ENCODE measurements at places on chromosomes 4 and X. TPM values are rescaled to one million over a fixed set of nuclear protein-coding genes. Genes with fewer than 3 reads are reported as not detected.

DNA sequence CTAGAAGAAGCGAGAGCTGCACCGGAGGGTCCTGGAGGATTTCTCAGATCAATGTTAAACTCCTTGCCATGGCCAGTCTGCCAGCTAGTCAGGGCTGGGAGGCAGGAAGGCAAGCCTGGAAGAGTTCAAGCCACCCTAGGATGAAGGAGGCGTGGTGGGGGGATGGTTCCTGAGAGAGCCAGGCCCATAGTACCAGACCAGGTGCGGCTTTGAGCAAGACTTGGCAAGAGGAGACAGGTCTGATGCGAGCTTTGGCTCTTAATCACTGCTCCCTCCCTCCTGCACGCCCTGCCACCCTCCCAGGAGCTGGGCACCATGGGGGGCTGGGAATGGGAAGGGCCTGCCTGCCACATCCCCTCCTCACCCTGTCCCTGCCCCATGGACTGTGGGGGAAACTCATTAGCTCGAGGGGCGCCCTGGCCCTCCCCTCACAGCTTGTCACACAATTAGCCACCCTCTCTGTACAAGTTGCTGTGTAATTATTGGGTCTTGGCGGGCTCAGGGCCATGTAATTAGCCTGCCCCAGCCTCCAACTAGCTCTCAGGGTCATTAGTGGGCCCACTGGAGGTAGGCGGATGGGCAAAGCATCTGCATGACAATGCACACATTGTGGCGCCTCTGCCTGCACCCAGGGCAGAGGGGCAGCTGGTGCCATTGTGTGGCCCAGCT, 50.3 kb downstream of the EFNB1 start:
- no peak overlapping the region for H3K27ac ChIP-seq
- no peaks in the 10 kb centered on the region for H3K36me3 ChIP-seq
- no peak for DNase-seq

DNA sequence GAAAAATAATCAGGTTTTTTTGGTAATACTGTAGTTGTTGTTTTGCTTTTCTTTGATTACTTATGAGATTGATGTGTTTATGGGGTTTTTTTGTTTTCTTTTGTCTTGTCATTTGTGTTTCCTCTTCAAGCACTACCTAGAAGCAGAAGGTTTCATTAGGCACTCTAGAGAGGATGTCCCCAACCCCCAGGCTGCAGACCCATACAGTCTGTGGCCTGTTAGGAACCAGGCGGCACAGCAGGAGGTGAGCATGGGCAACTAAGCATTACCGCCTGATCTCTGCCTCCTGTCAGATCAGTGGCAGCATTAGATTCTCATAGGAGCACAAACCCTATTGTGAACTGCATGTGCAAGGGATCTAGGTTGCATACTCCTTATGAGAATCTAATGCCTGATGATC, 22.9 kb upstream of the NOCT start:
- no peak overlapping the region for H3K4me3 ChIP-seq
- no peak for DNase-seq
- no peak overlapping the region for H3K27ac ChIP-seq
- H3K36me3 ChIP-seq, result no peaks in the 10 kb centered on the region

DNA sequence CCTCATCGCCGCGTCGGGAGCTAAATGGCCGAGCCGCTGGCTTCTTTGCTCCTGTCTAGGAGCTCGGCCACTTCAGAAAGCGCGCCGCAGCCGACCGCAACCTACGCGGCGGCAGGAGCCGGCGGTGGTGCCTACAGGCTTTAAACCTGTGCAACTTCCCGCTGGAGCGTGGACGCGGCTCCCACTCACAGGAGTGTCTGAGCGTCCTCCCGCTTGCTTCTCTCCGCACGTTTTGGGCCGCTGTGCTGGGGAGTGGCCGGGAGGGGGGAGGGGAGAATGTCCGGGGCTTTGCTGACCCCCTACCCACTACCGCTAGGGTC, 1.0 kb downstream of the NHSL2 start:
- peak overlapping the region; percentile 41 for H3K4me3 ChIP-seq
- H3K27me3 ChIP-seq, result no peaks in the 10 kb centered on the region
- peak overlapping the region; percentile 57 for H3K27ac ChIP-seq

- no peak overlapping the region for H3K27ac ChIP-seq
- H3K36me3 ChIP-seq, result no peaks in the 10 kb centered on the region
These were observed 77.1 kb downstream of the RBM47 start for GRCh38 chr4:40552536-40552935.

DNA sequence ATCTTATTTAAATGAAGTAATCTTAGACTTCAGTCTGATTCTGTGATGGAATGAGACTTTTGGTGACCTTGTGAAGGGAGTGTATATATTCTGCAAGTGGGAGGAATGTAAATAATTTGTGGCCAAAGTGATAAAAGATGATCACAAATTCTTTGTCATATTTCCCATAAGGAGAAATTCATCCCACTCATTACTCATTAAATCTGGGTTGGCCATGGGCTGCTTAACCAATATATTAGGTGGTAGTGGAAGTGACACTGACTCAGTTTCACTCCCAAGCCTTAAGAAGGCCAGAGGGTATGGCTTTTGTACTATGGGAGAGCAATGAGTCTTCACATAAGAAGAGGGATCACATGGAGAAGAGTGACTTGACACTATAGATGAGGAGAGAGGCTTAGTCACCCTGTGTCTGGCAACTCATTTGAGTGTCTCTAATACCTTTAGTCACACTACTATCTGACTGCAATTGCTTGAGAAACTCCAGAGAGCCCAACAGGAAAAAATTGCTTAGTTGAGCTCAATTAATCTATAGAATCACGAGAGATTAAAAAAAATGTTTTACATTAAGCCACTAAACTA, 408.2 kb upstream of the PITX2 start:
- DNase-seq, result no peak
- no peaks in the 10 kb centered on the region for H3K4me1 ChIP-seq
- no peaks in the 10 kb centered on the region for H3K36me3 ChIP-seq
- H3K4me3 ChIP-seq, result no peak overlapping the region
- no peak overlapping the region for H3K27ac ChIP-seq

GRCh38 chr4:147328189-147328588, 152.7 kb upstream of the EDNRA start:
- H3K27ac ChIP-seq, result no peak overlapping the region
- no peaks in the 10 kb centered on the region for H3K4me1 ChIP-seq
- H3K4me3 ChIP-seq, result no peak overlapping the region
- no peaks in the 10 kb centered on the region for H3K36me3 ChIP-seq

DNA sequence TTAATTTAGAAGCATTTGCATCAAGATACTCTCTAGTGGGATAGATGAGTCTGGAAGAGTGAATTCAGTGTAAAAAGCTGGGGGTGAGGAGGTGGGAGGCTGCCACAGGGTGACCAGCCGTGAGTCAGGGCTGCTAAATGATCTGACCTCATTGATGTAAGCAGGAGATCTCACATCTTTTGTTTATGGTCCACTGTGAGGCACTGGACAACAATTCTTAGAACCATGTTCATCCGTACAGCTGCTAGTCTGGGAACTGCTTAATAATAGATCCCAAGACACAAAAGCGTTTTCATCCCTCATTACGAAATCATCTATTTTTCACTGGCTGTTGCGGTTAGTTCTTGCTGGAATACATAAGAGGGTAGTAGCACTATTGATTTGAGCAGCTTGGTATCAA, 14.1 kb downstream of the KLF3 start:
- H3K27ac ChIP-seq, result peak overlapping the region; percentile 98
- H3K27me3 ChIP-seq, result no peaks in the 10 kb centered on the region
- H3K4me1 ChIP-seq, result peaks cover 86% of the 10 kb centered on the region
- peaks cover 12% of the 10 kb centered on the region for H3K36me3 ChIP-seq

DNA sequence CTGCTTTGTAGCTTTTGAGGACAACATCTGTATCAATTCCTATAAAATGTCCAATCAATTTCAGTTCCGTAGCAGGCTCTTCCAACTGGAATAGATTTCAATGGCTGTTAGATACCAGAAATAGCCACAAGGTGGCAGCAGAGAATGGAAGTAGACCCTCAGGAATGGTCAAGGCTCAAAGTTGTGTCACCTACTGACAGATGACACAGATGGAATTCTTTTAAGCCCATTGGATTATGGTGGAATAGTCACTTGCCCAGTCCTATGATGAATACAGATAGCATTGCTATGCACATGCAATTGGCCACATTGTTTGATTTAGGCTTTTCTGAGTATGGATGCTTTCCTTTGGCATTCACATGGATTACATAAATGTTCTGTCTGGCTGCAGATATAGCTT, 130.4 kb upstream of the RADX start:
- no peaks in the 10 kb centered on the region for H3K27me3 ChIP-seq
- no peak overlapping the region for H3K4me3 ChIP-seq
- H3K27ac ChIP-seq, result no peak overlapping the region
- DNase-seq, result no peak
- no peaks in the 10 kb centered on the region for H3K4me1 ChIP-seq

GRCh38 chr4:65046192-65047133, 623.8 kb downstream of the EPHA5 start:
- peaks cover 8% of the 10 kb centered on the region for H3K4me1 ChIP-seq
- no peak for DNase-seq
- no peaks in the 10 kb centered on the region for H3K36me3 ChIP-seq
- no peaks in the 10 kb centered on the region for H3K27me3 ChIP-seq

- no peak for DNase-seq
- no peaks in the 10 kb centered on the region for H3K4me1 ChIP-seq
- H3K27ac ChIP-seq, result no peak overlapping the region
- no peaks in the 10 kb centered on the region for H3K27me3 ChIP-seq
These were observed 161.1 kb downstream of the RBM46 start for GRCh38 chr4:154942176-154942575.

- no peaks in the 10 kb centered on the region for H3K27me3 ChIP-seq
- no peaks in the 10 kb centered on the region for H3K36me3 ChIP-seq
- no peaks in the 10 kb centered on the region for H3K4me1 ChIP-seq
- H3K27ac ChIP-seq, result no peak overlapping the region
- no peak for DNase-seq
These were observed 52.5 kb upstream of the PROM1 start for GRCh38 chr4:16136311-16136710.

DNA sequence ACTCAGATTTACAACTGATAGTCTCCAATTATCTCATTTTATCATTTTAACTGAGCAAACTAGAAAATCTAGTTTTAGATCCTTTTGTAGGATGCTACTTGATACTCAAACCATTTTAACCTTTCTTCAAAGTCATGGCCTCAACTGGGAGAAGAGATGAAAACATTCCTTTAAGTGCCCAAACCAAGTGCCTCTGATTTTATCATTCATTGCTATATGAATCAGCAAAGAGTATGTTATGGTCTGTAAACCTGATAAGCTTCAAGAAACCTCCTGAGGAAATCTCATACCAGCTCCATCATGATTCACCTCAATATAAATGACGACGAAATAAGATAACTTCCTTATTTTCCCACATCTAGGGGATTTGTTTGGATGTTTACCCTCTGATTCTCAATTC, 119.9 kb downstream of the FAM13A start:
- no peak overlapping the region for H3K4me3 ChIP-seq
- H3K27me3 ChIP-seq, result no peaks in the 10 kb centered on the region
- H3K36me3 ChIP-seq, result no peaks in the 10 kb centered on the region
- H3K4me1 ChIP-seq, result no peaks in the 10 kb centered on the region
- DNase-seq, result no peak
- no peak overlapping the region for H3K27ac ChIP-seq

GRCh38 chr4:169270810-169271691, at the start of gene SH3RF1:
TSS of gene SH3RF1 (minus strand) at chr4:169270956. CDS start at chr4:169269212, 1,744 bp downstream.
- no peak for DNase-seq
- H3K27me3 ChIP-seq, result no peaks in the 10 kb centered on the region
- H3K27ac ChIP-seq, result peak within 1 kb of the TSS; percentile 87

- H3K4me1 ChIP-seq, result no peaks in the 10 kb centered on the region
- H3K36me3 ChIP-seq, result no peaks in the 10 kb centered on the region
- DNase-seq, result no peak
- H3K27me3 ChIP-seq, result no peaks in the 10 kb centered on the region
These were observed 79.4 kb upstream of the TNIP3 start for GRCh38 chr4:121243485-121243884.

- no peak for DNase-seq
- no peaks in the 10 kb centered on the region for H3K27me3 ChIP-seq
- no peak overlapping the region for H3K27ac ChIP-seq
These were observed 79.8 kb downstream of the SPANXN3 start for GRCh38 chrX:143437439-143437838.

GRCh38 chrX:118325453-118325852, 20.5 kb upstream of the WDR44 start:
- H3K4me1 ChIP-seq, result no peaks in the 10 kb centered on the region
- H3K36me3 ChIP-seq, result no peaks in the 10 kb centered on the region
- no peaks in the 10 kb centered on the region for H3K27me3 ChIP-seq
- H3K27ac ChIP-seq, result no peak overlapping the region
- no peak overlapping the region for H3K4me3 ChIP-seq
- DNase-seq, result no peak

DNA sequence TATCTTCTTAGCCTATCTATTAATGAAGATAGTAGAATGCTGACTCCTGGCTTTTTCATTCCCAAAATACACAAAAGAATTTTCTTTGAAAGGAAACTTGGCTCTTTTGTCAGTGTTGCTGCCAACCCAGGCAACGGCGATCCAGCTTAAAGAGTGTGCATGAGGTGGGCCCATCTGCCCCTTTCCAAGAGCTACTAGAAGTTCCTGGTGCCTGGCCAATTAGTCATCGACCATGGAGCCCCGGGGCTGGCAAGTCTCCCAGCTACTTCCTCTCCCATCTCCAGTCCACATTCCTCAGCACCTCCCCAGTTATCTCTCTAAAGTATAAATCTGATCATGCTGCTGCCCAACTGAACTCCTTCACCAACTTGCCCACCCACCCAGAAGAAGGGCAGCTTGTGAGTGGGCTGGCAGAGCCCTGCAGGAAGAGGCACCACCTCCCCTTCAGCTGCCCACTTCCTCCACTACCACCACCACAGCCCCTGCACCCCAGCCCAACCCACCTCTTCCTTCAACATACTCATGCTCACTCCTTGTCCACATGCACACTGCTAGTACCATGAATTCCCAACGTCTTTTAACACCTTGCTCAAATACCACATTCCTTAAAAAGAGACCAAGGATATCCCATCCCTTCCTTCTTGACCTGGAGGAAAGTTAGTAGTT, 158.2 kb upstream of the MAP3K15 start:
- H3K27me3 ChIP-seq, result no peaks in the 10 kb centered on the region
- H3K4me3 ChIP-seq, result no peak overlapping the region
- H3K4me1 ChIP-seq, result no peaks in the 10 kb centered on the region
- H3K27ac ChIP-seq, result no peak overlapping the region
- DNase-seq, result no peak

Gene GLRA3
- not detected for total RNA-seq

Gene HSFX1
- total RNA-seq, result 1.2 TPM

Gene EDA2R
- 1.2 TPM for total RNA-seq

Gene TBCK
- total RNA-seq, result 36.1 TPM

Gene PAGE4
- total RNA-seq, result not detected

Gene MAGEA9B
- total RNA-seq, result not detected

Gene NAP1L2
- total RNA-seq, result 4.7 TPM

Gene DUX4
- not detected for total RNA-seq

Data from vagina (tissue), 2 donors.